ENCODE measurements at places on chromosomes 3 and 15.

DNA sequence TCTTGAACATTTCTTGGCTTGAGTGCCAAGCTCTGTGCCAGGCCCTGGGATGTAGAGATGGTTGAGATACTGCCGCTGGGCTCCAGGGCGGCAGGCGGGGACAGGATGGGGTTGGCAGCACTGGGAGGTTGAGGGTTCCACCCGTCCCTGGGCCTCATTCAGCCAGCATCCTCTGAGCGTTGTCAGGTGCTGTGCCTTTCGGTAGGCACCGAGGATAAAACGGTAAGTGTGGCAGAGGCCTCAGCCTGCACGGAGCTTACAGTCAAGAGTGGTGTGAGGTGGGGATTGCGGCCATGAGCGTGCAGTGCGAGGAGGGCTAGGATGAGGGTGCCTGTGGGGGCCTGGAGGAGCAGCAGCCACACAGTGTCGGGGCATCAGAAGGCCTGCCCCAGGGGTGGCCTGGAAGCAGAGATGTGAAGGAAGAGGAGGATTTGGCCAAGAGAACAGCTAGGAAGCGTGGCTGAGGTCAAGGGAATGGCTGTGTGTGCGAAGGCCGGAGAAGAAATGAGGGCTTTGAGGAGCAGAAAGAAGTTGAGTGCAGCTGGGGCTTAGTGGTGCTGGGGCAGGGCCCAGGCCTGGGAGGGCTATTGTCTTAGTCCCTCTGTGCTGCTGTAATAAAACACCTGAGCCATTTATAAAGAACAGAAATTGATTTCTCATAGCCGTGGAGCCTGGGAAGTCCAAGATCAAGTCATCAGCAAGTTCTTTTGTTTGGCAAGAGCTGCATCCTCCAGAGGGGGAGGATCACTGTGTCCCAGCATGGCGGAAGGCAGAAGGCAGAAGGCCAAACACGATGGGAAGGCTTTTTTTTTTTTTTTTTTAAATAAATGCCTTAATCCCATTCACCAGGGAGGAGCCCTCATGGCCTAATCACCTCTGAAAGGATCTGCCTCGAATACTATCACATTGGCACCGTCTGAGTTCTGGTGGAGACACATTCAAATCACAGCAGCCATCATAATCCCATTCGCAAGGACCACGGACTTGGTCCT, 22.7 kb downstream of the CORO2B start:
- DNase-seq, result no peak

- no peak for DNase-seq
Observed at GRCh38 chr15:61996056-61996635, 64.1 kb downstream of the VPS13C start.

DNA sequence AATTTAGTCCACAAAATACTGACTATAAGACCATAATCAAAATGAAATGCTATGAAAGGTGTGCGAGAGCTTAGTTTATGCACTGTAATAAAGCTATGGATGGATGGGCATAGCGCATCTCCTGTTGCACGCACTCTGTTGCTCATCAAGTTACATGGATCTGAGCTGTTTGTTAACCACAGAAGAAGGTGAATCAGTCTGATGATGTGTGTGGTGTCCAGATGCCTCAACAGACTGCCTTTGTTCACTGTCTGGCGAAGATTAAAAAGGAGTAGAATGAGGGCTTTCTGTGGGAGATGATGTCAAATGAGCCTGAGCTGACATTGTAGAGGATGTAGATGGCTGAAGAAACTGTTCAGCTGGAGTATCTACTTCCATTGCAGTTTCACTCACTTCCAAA, 36.1 kb downstream of the NSMCE3 start:
- DNase-seq, result no peak

DNA sequence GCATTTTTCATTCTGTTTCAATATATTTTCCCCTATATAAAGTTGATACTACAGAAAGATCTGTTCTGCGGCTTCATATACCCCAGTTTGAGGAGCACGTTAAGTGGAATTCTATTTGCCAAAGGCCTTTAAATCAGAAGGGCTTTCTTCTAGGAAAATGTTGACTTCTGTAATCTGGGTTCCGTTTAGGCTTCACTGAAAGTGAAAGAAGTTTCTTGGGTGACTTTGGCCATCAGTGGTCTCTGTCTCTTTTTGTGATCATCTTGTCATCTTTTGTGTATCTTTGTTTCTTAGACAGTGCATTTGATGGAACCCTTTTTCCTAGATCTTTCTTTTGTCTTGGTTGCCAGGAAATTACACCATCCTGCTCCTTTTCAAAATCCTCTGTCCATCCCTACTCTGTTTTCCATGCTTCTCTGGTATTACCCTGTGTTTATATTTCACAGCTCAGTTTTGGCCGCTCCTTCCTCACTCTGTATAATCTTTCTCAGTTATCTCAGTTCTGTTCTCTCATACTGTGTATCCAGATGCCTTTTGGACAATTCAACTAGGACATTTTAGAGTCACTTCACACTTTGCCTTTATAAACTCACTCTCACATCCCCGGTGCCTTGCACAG, 40.7 kb upstream of the MAP3K13 start:
- DNase-seq, result no peak

DNA sequence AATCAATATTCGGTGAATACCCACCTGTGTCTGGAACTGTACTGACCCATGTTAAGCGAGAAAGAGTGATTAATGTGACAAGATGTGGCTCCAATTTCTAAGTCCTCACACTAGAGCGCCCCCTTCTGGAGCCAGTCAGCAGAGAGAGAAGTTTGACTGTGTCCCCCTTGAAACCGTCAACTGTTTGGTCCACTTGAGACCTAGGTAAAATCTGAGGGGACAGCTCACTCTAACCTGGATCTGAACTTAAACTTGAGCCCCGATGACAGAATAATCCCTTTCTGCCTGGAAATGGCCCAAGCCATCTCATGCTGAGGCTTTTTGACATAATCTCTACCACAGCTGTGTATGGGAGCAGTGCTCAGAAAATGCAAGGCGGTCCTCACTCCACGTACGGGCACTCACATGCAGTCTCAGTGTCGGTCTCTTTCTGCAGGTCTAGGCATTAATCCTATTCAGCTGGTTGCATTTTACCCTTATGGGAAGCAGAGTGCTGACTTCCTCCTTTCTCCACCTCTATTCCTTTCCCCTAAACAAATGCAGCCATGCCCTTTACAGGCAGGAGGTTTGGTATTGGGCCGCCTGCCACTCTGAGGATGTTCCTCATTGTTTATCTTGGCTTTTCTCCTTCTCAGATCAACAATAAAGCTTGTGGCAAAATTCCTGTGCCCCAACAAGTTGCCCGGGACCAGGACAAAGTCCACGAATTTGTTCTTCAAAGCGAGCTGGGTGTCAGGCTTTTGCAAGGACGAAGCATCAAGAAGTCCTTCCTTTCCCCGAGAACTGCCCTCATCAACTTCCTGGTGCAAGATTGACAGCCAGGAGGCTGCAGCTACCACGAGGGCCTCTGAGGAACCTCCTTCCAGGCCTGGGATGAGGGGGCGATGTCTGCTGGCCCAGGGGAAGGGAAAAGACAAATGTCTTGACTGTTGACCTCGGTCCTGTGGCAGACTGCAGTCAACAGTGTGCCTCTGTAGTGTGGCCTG, 47.5 kb upstream of the LIMD1 start:
- no peak for DNase-seq

DNA sequence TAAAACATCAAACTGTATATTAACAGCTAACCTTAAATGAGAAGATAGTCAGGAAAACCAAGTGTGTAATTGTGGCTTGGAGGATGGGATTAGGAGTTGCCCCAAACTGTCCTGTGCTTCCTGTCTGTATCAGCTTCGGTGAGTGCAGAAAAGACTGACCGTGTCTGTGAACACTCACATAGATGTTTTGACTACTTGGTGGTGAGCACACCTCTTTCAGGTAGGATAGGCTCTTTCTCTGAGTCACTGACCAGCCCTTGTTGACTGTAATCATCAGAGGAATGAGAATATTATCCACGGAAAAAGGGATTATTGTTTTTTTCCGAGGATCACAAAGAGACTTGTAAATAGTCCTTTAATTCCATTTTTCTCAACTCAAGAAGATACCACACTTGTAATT, 51.5 kb downstream of the GMNC start:
- no peak for DNase-seq

DNA sequence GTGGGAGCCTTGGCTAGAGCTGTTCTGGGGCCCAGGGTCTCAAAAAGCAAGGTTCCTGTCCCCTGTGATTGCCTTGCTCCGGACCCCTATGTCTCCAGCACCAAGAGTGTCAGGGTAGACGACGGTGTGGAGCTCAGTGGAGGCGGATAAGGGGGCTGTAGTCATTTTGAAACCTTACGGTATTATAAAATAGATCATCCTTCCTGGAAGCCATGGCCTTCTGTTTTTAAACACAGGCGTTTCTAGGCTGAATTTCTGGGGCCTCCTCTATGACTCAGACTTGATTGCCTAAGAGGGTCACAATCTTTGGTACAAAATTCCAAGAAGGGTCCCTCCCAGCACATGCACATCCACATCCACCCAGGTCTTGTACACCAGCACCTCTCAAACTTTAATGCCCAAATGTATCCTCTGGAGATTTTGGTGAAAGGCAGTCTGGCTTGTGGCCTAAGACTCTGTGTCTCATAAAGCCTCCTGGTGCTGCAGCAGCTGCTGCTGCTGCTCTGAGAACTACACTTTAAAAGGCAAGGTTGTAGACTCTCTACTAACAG, 70.5 kb upstream of the XCR1 start:
- DNase-seq, result no peak

DNA sequence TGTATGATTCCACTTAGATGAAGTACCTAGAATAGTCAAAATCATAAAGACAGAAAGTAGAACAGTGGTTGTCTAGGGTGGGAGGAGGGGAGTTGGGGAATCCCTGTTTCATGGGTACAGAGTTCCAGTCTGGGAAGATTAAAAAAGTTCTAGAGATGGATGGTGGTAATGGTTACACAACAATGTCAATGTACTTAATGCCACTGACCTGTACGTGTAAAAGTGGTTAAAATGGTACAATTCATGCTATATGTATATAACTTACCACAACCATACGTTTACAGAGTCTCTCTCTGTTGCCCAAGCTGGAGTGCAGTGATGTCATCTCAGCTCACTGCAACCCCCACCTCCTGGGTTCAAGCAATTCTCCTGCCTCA, 6.5 kb downstream of the SFMBT1 start:
- no peak for DNase-seq

DNA sequence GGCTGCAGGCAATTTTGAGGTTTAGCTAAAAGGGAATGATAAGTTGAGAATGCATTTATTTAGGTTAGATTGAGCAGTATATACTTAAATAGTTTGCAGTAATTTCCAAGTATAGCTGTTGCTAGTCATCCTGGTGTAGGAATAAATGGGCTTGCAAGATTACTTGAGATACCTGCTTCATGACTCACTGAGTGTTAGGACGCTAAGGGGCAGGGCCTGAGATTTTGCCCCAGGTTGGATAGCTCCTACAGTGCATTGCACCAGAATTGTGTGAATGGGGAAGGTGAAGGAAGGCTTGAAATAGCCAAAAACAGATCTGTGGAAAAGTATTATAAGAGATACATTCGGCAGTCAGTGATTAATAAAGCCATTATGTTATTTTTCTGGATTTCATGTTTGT, 72.8 kb downstream of the KCNH8 start:
- no peak for DNase-seq

DNA sequence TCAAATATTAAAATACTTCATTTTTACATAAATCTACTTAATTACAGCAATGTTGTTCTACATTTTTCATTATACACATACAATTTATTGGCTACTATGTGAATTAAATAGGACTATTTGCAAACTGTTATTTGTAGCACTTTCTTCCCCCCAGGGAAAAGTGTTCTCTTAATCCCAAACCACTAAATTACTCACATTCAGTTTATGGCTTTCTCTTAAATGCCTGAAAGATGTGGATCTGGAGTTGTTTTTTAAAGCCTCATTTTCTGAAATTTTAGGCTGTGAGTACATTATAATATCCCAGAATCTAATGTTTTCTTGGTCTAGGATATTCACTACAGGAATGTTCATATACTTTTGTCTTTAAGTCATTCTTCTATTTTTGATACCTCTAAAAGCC, 32.7 kb downstream of the PRTG start:
- DNase-seq, result no peak

- no peak for DNase-seq
Observed at GRCh38 chr15:63815211-63815610, 18.5 kb downstream of the HERC1 start.

All from immature natural killer cell (primary cell).